Mesothelial cell of epicardium (in vitro differentiated cells): ENCODE measurements at places on chromosomes 2 and 18.
A peak's percentile ranks its signal among the peaks of the same experiment; 100 is the strongest.

- no peak for DNase-seq
These were observed 168.6 kb downstream of the SS18 start for GRCh38 chr18:25921677-25922421.

DNA sequence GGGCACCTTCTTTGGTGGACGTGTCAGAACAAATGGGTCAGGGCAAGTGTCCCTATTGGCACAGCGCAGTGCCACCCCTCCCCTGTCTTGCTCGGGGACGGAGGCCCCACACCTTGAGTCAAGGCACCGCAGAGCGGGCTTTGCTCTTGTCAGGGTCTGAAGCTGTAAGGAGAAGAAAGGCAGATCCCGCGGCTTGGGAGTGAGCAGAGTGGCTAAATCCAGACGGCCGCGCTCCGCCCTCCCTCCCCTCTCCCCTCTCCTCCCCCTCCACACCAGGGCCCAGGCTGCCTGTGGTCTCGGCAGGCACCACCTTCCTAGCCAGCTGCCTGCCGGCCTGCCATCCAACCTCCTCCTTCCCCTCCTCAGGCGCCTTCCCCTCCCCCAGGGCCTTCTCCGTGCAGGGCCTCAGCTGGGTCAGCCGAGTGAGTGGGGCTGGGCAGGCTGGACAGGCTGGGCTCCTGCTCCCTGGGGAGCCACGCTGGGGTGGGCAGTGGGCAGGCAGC is 25.8 kb downstream of the SPEG start:
- peak; percentile 62 for DNase-seq

DNA sequence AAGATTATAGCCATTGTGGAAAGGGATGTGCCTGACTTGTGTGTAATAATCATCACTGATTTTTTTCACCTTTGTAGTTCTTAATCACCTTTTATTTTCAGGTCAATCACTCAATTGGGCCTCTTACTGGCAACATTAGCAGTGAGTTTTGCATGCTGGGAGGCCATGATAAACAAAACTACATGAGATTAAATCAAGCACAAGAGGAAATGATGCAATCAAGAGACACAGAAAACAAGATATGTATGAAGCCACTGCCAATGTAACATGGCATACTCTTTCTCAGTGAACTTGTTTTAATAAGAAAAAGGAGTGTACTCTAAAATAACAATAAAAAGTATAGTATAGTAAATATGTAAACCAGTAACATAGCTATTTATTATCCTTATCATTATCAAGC is 69.9 kb upstream of the FSIP2 start:
- DNase-seq: no peak

- DNase-seq: no peak
These were observed 154.9 kb downstream of the MYO3B start for GRCh38 chr2:170332676-170333402.

GRCh38 chr18:35477497-35477896 is 20.3 kb downstream of the INO80C start:
- no peak for DNase-seq
